ENCODE measurements at places on chromosomes 4 and X.

DNA sequence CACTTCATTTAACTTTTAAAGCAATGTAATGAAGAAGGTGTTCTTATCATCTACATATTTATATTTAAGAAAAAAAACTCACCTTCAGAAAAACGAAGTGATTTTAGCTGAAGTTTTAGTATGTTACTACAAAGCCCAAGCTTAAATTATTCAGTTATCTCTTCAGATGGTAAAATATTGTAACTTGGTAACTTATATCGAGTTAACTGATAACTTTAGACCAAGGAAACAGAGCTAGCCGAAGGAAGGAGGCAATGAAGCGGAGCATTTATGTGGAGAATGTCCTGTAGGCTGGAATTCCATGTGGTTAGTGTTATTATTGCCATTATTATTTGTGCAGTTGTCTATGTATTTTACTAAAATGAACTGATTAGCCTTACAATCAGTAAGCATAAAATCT is 1102.1 kb upstream of the LCORL start:
- DNase-seq, result no peak

DNA sequence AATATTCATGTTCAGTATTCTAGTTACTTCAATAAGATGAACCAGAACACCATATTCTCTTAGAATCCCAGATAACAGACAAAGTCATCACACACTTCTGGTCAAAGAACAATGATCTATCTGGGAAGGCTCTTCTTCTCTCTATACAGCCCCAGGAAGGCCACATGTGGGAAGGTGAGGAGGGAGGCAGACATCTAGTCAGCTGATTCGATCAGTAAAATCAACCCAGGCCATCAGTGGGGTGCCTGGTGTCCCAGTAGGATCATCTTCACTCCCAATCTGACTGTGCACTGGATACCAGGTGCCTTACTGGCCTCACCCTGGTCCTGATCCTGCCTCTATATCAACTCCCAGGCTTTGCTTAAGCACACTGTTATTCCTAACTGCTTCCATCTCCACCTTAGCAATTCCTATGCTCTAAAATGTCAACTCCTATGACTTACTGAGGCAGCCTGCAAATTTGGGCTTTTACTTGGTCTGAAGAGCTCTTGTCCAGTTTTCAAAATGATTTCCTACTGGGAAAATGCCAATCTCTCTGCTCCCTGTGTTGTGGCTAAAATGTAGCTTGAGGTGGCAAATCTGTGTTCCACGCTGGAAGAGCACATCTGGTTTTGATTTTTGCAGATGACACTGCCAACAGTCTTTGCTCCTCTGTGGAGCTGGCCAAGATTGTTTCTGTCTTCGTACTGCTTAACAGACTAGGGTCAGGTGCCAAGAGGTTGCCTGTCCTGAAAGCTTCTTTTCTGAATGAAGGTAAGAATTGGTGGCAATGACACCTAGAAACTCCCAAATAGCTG is 128.7 kb downstream of the MGST2 start:
- DNase-seq, result no peak

DNA sequence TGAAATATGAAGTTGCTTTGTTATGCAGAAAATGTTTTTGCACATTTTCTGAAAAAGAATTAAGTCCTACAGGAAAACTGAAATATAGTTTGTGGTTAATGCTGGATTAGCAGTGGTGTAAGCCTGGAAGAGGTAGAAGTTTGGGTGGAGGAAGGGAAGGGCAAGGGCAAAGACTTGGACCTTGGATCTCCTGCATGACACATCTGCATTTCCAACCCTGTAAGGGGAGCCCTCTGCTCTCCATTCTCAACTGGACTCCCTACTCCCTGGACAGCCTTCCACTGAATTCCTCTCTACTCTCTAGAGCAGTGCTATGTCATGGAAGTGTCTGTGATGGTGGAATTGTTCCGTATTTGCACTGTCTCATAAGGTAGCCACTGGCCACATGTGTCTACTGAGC is 4.6 kb downstream of the CASP6 start:
- no peak for DNase-seq

DNA sequence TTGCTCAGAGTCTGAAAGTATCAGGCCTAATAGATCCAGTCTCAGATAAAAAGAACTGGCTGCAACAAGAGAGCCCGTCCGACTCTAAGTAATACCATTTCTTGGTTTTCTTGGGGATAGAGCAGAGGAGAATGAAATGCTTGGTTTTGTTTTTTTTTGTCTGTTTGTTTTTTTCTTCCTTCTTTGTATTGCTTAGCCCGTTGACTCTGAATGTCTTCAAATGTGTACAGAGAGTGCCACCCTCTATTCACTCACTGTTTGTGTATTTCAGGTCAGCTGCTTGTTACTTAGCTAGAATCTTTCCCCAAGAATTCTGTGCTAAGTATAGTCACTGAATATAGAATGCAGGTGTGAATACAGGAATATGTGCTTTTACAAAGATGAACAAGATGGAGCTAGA is 5.7 kb upstream of the TMEM156 start:
- DNase-seq, result no peak

All from suprapubic skin (tissue), 4 donors.